ENCODE measurements at places on chromosomes 11 and 22. TPM values are rescaled to one million over a fixed set of nuclear protein-coding genes. Genes with fewer than 3 reads are reported as not detected.
A peak's percentile ranks its signal among the peaks of the same experiment; 100 is the strongest.

DNA sequence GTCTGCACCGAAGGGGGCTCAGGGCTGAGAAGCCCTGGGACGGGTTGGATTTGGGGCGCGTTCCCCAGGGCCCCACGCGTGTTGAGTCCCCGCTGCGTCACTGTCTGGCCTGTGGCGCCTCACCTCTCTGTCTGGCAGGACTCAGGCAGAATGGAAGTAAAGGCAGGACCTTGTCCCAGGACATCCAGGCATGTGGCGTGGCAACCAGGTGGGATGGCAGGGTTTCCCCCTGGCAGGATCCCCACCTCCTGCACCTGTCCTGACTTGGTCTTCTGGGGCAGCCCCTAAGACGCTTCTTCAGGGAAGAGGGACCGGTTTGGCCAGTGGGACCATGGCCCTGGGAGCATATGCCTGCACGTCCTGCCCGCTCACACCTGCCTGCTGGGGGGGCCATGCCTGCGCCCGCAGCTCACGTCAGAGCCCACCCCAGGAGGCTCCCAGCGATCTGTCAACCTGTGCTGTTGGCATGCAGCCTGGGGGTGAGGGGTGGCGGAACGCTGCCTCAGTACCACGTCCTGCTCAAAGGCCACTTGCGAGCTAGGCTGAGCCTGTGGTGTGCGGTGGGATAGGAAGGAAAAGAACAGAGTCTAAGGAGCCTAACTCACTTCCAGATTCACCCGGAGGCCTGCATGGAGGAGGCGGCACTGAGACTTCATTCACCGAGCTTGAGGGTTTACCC lies 72.7 kb downstream of the KCNQ1 start:
- no peak for DNase-seq

DNA sequence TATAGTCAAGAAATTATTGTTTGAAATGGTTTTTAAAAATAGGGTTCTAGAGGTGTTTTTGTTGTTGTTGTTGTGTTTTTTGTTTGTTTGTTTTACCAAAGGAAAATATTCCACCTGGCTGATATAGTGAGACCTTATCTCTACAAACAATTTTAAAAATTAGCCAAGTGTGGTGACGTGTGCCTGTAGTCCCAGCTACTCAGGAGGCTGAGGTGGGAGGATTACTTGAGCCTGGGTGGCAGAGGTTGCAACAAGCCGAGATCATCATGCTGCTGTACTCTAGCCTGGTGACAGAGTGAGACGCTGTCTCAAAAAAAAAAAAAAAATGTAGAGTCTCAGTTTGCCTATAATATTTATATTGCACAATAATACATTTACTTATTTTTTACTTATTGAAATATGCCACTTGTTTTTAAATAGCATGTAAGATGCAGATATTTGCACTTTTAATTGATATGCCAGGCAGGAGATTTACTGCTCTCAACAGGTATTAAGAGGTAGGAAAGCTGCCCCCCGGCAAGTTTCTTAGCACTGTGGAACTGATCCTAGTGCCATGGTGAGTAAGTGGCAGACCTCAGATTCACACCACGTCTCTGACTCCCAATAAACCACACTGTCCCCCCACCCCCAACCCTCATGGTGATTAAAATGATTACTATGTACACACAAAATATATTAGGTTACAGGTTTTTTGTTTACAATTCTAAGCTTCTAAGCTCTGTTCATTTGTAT lies 157.4 kb downstream of the TEAD1 start:
- no peak for DNase-seq

- DNase-seq, result no peak
These were observed 574.3 kb downstream of the NTM start for GRCh38 chr11:131944736-131945135.

Gene TBRG1
- total RNA-seq, result 24.9 TPM

Gene CRYBA4
- not detected for total RNA-seq

DNA sequence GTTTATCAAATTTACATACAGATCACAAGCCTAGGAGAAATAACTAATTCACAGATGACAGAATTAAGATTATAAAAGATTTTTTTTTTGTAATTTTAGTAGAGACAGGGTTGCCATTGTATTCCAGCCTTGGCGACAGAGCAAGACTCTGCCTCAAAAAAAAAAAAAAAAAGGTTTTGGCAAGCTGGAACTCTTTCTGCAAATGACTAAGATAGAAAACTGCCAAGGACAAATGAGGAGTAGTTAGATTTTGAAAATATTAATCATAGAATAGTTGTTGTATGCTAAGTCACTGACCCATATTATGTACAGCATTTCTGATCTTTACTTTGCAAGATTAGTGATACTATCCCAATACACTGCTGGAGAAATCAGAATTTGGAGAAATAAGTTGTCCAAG lies 99.2 kb downstream of the C11orf65 start:
- DNase-seq, result no peak

- DNase-seq, result no peak
These were observed 236.5 kb downstream of the ST3GAL4 start for GRCh38 chr11:126591966-126592489.

Gene ARHGAP1
- 2.6 TPM for total RNA-seq

DNA sequence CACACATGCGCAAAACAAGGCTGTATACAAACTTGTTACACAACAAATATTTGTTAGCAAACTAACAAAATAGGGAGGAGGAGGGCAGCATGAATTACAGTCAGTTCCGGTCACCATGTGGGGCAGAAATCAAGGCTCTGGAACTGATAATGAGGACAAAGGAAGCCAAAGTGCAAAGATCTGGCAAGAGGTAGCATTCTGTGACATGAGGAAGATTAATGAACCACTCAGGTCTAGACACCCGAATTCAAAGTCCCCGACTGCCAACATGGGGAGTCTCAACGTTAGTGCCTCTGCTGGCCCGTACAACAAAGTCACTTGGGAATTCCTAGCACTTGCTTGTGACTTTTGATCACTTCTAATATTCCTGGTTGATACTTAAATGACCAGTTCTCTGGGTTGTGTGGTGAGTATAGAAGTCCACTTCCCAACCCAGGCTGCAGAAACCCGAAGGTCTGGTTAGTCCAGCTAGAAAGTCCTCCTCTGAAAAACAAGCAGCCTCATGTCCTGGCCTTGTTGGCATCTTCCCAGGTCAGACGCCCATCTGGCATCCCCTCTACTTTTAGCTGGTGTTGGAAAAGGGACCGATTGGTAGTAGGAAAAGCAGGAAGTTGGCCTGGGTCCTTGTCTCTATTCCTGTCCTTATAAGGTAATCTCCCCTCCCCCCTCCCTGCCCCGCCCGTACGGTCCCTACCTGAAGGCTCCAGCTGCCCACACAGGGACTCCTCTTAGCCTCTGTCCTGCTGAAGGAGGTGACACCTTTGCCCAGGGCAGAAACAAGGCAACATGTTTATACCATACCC lies 1.6 kb downstream of the SUN2 start:
- peak; percentile 46 for DNase-seq

Gene PTPN5
- not detected for total RNA-seq

GRCh38 chr11:22780952-22781593 lies 48.5 kb downstream of the SVIP start:
- no peak for DNase-seq

Gene USP2
- total RNA-seq, result 2.1 TPM

Gene ACR
- total RNA-seq, result not detected

DNA sequence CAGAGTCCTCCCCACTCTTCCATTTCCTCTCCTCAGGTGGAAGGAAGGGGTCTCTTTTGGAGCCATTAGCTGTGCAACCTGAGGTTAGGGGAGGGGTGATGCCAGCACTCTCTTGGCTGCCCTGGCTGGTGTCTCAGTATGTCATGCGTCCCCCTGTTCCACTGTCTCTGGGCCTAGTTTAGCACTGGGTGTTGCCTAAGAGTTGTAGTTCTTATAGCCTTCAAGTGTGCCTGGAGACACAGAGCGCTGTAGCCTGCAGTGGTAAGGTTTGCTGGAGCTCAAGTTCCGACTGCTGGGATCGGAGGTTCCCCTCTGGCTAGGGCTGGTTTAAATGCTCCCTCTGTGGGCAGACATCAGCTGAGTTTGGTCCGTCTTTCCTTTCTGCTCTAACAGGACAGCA lies 20.9 kb downstream of the OR10D3 start:
- DNase-seq, result no peak

Gene DBX1
- not detected for total RNA-seq

Gene ARL14EP
- total RNA-seq, result 10.7 TPM

Gene ART1
- total RNA-seq, result not detected

- DNase-seq, result no peak
These were observed 279.9 kb upstream of the B3GAT1 start for GRCh38 chr11:134691985-134692384.

DNA sequence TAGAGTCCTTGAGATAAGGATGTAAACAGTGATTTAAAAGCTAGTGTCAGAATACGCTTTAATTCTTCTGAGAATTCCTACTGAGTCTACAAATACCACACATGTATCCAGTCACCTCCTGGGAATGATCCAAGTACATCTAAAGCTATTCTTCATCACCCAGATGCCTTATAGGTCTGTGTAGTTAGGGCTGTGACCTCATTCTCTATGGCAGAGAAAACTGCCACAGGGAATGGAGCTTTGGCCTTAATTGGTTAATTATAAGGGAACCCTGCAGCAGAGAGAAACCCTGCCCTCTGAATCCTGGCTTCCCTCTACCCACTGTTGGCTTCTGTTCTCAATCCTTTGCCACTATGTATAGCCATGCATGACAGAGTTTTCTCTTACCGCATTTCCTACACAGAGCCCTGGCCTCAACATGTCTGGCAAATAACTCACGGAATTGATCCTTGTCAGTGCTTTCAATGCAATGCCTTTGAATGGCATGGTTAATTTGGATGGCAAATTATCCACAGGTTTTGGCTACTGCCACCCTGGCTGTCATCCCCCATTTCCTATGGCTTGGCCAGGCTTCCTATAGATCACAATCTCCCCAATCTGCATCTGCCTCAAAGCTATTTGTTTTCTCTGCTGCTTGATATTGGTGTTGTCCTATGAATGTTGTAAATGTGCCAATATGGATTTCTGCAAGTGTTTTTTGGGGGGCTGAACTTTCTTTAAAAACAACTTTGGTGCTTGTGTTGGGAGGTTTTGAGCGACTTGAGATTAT lies 2.9 kb downstream of the DIXDC1 start:
- peak; percentile 59 for DNase-seq

DNA sequence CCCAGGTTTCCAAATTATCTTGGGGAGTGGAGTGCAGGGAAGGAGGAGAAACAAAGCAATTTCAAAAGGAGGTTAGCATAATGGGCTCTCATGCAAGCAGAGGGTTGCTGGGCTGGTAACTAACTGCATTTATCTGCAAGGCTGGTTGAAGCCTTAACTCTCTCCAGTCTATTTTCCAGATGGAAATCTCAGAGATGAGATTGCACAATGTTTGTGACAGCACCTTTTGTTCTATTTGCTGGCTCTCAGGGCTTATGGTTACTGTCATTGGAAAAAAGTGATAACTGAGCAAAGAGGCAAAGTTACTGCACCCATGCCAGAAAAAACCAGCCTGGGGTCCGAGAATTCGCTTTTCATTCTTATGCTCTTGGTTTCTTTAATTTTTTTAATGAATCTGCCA lies 33.2 kb downstream of the ABCC8 start:
- DNase-seq, result no peak

- peak; percentile 83 for DNase-seq
These were observed 102.9 kb downstream of the CTTN start for GRCh38 chr11:70501051-70501901.

DNA sequence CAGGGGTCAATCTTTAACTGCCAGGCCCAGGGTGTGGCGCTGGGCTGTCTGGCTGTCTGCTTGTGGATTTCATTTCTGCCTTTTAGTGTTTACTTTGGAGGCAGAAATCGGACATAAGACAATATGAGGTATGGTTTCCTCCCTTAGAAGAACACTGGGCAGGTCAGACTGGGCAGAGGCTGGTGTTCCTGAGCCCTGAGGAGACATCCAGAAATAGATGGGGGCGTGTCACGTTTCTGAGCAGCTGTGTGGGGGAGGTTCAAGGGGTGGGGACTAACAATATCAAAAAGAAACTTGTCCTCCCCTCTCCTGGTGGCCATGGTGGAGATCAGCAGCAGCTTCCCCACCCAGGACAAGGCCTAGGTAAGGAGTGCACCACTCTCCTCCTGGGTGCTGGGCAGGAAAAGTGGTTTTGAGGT lies at the start of gene ART1:
Gene ART1 (plus strand): TSS at position 312 of the 419 bp plus-strand sequence. CDS start 14,086 bp downstream, outside the sequence.
- DNase-seq, result no peak

Gene SLC43A1
- 3.2 TPM for total RNA-seq

Gene C11orf87
- total RNA-seq, result not detected

DNA sequence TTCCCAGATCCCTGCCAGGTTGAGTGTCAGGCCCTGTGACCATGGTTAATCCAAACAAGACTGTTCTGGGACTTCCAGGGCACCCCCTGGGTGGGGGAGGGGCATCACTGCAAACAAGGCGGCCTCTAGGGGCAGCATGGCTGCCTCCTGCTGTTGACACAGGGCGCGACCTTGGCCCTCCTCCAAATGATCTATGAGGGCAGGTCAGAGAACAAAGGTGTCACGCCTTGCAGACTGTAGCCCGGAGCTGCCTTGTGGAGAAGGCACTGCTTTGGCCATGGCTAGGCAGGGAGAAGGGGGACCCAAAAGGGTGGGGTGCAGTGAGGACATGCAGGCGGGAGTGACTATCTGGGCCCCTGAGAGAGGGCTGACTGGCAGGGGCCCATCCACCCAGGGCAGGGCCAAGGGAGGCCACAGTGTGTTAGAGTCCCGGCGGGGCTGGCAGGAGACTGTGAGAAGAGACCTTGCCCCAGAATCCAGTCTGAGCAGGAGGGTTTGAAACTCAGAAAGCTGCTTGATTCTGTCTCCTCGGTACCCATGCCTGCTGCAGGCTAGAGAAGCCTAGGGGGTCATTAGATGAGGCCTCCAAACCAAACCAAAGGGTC lies 35.6 kb downstream of the KCNC1 start:
- DNase-seq, result peak; percentile 6

GRCh38 chr22:19478045-19478900 lies 720 bp downstream of the UFD1 start:
- no peak for DNase-seq

- no peak for DNase-seq
These were observed 16.5 kb downstream of the HIPK3 start for GRCh38 chr11:33273656-33274055.

Gene OR52E8
- not detected for total RNA-seq

GRCh38 chr11:12286606-12287005 lies 90.8 kb upstream of the PARVA start:
- no peak for DNase-seq

DNA sequence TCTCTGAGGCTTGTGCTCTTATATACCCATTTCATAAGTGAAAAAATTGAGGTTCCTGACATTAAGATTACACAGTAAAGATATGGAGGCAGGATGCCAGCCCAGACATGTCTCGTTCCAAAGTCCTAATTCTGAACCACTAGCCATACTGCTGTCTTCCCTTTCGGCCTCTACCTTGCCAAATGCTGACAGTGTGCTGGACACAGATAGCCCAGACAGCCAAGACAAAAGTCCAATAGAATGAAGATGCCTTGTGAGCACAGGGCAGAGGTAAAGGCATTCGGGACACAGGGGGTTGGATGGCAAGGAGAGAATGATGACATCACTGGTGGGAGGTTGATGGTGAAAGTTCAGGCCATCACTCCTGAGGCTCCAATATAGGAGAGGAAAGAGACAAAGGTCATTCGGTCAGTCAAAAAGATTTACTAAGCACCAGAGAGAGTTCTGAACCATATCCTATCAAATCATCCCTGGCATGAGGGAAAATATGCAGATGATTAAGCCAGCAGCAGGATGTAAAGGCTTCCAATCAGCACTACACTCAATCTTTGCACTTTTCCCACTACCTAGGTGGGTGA lies 174.0 kb upstream of the MTMR2 start:
- no peak for DNase-seq

- no peak for DNase-seq
These were observed 100.6 kb upstream of the OLFML1 start for GRCh38 chr11:7384691-7385090.

Gene EIF3L
- 303 TPM for total RNA-seq
